ENCODE measurements at places on chromosomes 12 and 14. TPM values are rescaled to one million over a fixed set of nuclear protein-coding genes. Genes with fewer than 3 reads are reported as not detected.

LRRC43 gene
- not detected for total RNA-seq

FAM186B gene
- 1.4 TPM for total RNA-seq

CLEC4C gene
- not detected for total RNA-seq

MAP1LC3B2 gene
- total RNA-seq = not detected

SOX5 gene
- total RNA-seq = 16.8 TPM

LAG3 gene
- total RNA-seq = 1.9 TPM

FZD10 gene
- total RNA-seq = 0.09 TPM

GRCh38 chr12:101981868-101982267, 79.9 kb downstream of the WASHC3 start:
- no peak for DNase-seq

DNA sequence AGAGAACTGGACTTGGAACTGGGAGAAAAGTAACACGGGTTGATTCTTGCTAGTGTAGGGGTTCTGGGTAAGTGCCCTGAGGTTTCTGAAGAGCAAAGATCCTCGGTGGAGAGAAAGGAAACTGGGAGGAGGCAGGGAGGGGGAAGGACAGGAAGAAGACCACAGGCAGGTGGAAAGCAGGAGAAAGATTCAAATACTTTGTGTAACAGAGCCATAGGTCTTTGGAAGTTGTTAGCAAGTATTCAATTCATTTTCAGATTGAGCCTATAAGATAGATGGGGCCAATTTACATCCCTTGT, 1.3 kb downstream of the PNP start:
- DNase-seq = no peak

GRCh38 chr12:30329281-30329680, 366.4 kb downstream of the IPO8 start:
- no peak for DNase-seq

- no peak for DNase-seq
Observed at GRCh38 chr12:1281683-1282366, 290.8 kb downstream of the ERC1 start.

GRCh38 chr14:76941544-76941943, 87.0 kb downstream of the IRF2BPL start:
- no peak for DNase-seq

DNA sequence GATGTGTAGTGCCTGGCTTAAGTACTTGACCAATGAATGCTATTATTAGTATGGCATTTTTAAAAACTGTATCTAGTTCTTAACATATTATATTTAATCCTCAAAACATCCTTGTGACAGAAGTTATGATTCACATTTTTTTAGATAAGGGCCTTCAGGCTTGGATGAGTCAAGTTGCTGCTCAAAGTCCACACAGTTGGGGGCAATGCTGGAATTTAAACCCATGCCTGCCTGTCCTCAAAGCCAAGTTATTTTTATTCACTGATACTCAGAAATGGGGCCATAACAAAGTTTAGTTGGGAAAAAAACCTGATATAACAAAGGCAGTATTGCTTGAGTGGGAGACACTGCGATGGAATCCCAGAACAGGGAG, 50.6 kb downstream of the RFX4 start:
- DNase-seq = no peak

- no peak for DNase-seq
Observed at GRCh38 chr14:60695327-60695726, 28.8 kb downstream of the SIX4 start.

- no peak for DNase-seq
Observed at GRCh38 chr12:30191696-30192455, 408.1 kb upstream of the TMTC1 start.

- DNase-seq = no peak
Observed at GRCh38 chr14:101873076-101873825, 91.1 kb upstream of the DYNC1H1 start.

DNA sequence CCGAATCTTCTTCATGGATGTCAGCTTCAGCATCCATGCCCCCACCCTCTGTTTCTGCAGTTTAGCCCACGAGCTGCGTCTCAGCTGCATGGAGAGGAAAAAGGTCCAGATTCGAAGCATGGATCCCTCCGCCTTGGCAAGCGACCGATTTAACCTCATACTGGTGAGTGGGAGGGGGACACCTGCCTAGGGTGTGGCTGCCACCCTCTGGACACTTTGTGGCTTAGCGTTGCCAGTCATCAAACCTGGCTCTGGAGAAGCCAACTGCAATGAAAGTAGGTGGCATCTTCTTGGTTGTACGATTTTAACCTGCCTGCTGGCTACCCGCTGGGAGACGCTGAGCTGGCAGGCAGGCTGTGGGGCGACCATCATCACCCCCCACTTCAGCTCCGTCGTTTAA, 16.7 kb downstream of the DCAF4 start:
- DNase-seq = no peak

- no peak for DNase-seq
Observed at GRCh38 chr14:57612946-57613345, 119.3 kb upstream of the CCDC198 start.
